Activated naive CD4-positive, alpha-beta T cell (primary cell): ENCODE measurements at places on chromosomes 4 and X.

- DNase-seq: no peak
These were observed 149.8 kb downstream of the GBA3 start for GRCh38 chr4:22842360-22843018.

- DNase-seq: no peak
These were observed 134.8 kb upstream of the PAQR3 start for GRCh38 chr4:79074040-79074439.

DNA sequence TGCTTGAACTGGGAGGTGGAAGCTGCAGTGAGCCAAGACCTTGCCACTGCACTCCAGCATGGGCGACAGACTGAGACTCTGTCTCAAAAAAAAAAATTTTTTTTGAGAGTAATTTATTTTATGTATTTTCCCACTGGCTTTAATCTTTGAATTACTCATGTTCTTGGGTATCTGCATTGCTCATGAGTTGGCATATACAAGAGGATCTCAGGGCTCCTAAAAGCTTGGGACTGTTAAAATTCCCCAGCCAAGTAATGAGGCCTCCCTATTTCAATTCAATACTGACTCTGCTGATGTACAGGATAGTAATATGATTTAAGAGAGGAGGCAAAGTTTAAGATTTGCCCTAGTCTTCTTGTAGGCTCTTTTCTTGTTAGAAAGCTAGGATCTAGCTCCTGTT is 6.2 kb downstream of the IL21 start:
- no peak for DNase-seq

DNA sequence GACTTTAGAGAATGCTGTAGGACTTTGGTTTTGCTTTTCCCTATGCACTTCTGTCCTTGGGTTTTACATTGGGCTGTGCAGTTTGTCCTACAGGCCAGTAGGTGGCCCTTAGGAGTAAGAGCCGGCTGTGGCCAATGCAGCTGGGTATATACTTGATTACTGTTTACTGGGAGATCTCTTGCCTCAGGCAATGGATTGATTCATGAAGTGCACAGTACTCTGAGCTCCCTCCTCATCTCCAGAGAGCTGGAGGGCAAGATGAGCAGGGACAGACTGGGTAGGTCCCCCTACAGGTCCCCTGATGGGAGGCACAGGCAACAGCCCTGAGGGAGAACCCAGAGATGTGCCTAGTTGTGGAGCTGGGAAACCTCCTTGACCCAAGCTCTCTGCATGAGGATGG is 103.8 kb upstream of the QRFPR start:
- no peak for DNase-seq

GRCh38 chr4:75071317-75071716 is 138.4 kb downstream of the PARM1 start:
- DNase-seq: no peak

DNA sequence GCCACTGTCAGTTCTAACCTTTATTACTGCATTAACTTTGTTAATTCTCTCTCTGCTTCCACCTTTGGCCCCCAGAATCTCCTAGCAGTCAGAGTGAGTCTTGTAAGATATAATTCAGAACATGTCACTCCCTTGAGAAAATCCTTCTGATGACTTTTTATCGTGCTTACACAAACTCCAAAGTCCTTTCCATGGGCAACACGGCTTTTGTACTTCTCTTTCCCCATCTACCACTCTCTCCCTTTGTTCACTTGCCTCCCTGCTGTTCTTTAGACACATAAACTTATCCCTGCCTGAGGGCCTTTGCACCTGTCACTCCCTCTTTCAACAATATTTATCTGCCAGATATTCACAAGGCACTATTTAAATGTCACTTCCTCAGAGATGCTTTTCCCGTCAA is 64.8 kb downstream of the MAOB start:
- no peak for DNase-seq

- DNase-seq: no peak
These were observed 378.1 kb upstream of the FTHL17 start for GRCh38 chrX:31449965-31450364.

GRCh38 chr4:1205586-1206298 is 33.4 kb upstream of the SPON2 start:
- no peak for DNase-seq

DNA sequence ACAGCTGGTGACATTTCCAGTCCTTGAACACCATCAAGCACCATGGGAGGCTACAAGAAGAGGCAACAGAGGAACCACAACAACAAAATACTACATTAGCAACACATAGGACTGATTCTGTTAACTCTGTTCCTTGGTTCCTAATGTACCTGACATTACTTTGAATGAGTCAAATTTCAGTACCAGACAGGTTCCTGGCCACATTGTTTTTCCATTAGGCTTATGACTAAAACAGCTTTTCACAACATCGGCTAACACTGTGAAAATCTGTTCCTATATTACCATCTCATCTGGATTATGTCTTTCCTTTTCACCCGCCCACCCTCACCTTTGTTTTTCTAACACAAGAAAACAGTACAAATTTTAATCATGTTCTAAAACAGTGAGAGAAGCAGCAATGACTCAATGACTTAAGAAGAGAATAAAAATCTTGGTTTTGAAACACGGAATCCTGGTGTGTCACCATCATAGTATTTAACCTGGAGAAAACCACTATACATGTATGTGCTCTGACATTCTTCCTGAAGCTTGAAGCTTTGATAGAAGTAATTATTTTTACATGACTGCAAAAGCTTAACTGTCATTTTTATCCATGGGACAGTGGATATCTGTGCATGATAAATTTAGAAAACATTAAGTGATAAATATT is 143.9 kb downstream of the SCFD2 start:
- no peak for DNase-seq

DNA sequence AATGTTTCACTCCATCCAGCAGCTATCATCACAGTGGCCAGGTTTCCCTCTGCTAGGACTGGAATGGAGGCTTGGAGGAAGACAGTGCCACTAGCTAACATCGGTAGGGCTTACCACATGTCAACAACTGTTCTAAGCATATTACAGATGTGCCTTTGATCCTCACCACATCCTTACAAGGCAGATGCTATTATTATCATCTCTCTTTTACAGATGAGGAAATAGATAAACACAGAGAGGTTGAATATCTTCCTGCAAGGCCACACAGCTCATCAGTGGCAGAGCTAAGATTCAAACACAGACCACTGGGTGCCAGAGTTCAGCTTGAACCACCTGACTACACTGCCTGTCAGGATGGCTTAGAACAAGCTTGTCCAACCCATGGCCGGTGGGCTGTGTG is 47.4 kb downstream of the MAMLD1 start:
- DNase-seq: no peak

- no peak for DNase-seq
These were observed 196.0 kb downstream of the NWD2 start for GRCh38 chr4:37440501-37440900.

DNA sequence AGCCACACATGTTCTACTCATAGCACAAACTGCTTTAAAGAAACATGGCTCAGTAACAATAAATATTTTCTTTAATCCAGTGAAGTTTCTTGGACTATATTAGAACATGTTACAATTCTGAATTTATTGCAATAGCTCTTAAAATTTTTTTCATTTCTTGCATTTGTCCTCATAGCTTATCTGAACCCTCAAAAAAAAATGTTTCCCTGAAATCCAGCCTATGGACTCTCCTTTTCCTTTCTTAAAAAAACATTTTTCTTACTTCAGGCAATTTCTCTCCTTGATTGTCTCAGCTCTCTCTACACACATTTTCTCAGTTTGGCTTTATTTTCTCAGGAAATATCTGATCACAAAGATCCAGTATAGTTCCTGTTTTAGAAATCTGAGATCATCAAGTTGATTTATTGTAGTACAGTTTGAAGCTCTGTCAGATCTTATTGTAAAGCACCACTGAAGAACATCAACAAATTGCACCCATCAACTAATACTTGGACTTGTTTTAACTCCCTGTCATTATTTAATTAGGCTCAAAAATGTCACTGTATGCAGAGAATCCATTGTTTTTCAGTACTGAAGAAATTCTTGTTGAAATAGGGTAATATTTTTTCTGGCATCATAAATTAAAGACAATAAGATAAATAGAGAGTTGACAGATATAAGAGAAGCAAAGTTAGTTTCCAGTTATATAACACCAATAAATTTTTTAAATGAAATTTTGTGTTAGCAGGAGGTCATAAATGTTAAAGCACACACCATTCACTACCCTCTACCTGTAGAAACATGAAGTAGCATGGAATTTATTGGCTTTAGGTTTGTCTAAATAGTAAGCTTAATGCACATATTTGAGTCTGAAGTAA is 317.7 kb downstream of the ARHGAP24 start:
- no peak for DNase-seq

- DNase-seq: no peak
These were observed 26.5 kb upstream of the PSAPL1 start for GRCh38 chr4:7461230-7461629.

- no peak for DNase-seq
These were observed 1.4 kb downstream of the NSG1 start for GRCh38 chr4:4388311-4388790.

GRCh38 chr4:13528821-13529127 is 15.5 kb downstream of the NKX3-2 start:
- DNase-seq: no peak

DNA sequence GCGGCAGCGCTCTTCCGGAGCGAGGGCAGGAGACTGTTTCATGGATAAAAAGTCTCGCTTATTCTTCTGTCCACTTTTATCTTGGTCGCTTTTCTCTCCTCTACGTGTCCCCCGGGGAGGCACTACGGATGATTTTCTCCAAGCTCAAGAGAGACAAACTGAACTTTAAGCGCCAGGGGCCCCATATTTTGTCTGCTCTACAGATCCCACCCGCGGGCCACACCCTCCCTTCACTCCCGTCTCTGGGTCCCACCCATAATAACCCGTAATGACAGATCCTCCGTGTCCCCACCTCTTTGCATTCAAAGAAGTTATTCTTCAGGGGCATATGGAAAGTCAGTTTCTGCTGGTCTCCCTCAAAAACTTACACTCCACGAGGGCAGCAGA is at the start of gene CORIN:
TSS of gene CORIN (minus strand) at position 160 of the 387 bp plus-strand sequence. CDS start at position 42, 118 bp downstream.
- DNase-seq: no peak

DNA sequence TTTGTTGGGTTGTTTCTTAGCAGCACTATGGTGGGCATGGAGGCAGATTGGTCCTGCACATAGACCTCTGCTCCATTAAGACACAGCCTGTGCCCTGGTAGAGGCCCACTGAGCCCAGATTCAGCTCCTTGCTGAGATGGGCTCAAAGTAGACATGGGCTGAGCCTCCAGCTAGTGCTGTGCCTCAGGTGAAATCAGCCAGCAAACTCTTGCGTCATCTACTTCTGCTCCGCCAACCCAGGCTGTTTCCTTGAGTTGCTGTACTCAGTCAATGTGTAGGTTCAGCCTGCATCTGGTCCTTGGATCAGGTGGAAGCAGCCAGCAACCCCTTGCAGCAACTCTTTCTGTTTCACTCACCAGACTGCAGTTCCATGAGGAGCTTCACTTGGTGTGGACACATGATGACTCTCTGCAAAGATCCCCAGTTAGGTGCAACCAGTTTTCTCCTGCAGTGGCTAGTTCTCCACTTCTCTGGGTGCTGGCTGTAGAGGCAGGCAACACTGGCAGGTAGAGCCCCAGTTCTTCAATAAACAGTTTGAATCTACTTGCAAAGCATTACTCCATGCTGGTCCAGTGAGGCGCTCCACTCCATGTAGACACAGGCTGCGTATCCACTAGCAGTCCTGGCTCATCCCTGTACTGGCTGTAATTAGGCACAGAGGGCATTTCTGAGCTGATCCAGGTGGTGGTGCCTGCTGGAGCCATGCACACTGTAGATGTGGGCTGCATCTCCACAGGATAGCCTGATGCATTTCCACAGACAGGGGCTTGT is 199.0 kb upstream of the MAMLD1 start:
- no peak for DNase-seq

- DNase-seq: no peak
These were observed 103.7 kb downstream of the SCD5 start for GRCh38 chr4:82694892-82695291.

GRCh38 chr4:8340781-8341241 is 71.3 kb downstream of the HTRA3 start:
- no peak for DNase-seq
